ENCODE measurements at places on chromosomes 11 and 22.

DNA sequence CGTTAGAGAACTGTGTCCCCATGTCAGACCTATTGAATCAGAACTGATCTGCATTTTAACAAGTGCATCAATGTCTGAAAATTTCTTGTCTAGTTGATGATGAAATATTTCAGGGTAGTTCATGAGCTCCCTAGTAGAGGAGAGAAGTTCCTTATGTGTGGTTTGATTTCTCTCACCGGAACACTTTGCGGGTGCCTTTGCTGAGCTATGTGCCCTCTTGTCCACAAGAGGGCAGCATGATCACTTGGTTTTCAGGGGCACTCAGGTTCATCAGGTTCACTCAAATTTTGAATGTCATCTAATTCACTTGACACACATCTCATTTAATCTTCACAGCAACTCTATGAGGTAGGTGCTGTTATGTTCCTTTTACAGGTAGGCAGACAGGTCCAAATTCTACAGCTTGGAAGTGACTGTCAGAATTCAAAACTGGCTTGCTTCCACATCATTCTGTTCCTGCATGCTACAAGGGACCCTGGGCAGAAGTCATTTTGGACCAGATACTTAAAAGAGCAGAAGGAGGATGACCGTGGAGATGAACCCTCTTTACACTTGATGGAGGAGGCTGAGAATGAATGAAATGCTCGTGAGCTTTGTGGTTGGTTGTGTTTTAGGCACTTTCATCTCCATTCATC lies 55.6 kb downstream of the P4HA3 start:
- DNase-seq, result peak; percentile 67

- DNase-seq, result no peak
Measured at GRCh38 chr11:57287884-57288283, 36.9 kb downstream of the TNKS1BP1 start.

- DNase-seq, result no peak
Measured at GRCh38 chr11:11468954-11469353, 115.9 kb upstream of the CSNK2A3 start.

- no peak for DNase-seq
Measured at GRCh38 chr11:70521475-70522308, 123.4 kb downstream of the CTTN start.

- no peak for DNase-seq
Measured at GRCh38 chr11:548700-549603, 11.6 kb downstream of the LMNTD2 start.

DNA sequence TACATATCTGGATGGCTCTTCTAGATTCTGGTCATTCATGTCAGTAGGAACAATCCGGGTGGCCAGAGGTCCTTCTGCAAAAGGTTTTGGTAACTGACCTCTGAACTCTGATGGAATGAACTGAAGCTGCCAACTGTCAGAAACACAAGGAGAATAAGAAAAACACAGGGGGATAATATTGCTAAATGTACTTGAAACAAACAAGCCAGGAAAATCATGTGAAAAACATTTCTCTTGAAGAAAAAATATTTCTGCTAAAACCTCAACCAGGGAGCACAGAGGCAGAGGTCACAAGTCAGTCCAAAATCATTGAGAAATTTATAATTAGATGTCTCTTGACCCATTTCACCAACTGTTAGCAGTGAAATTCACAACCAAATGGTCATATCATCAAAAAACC lies 35.2 kb downstream of the ALG9 start:
- DNase-seq, result no peak

DNA sequence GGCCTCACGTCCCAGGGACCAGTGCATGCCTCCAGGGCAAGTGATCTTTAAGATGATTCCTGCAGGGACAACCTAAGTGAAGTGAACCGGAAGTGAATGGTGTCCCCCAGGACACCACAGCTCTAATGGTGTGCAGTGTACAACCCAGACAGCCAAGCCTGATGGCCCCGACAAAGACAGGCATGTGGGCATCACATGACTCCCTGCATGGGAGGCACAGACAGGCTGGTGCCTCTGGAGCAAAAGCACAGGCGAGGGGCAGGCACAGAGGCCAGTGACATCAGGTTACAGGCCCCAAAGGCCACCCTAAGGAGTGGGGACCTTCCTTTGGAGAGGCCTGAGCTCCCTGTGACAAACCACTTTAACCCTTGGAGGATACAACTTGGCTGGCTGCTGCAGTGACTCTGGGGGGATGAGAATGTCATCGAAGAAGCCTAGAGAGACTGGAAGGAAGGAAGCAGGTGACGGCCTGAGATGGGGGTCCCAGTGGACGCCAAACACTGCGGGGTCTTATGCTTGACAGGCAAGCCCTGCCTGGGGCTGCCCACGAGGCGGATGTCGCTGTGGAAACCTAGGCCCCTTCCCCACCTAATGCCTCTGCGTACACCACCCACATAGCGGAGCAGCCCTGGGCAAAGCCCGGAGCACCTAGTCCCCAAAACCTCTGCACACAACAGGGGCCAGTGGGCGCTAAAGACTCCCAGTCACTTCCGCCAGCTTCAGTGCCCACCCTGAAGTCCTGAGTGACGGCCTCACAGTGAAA lies 12.4 kb downstream of the POLR3H start:
- DNase-seq, result no peak

GRCh38 chr11:93957397-93957952 lies 63.7 kb upstream of the HEPHL1 start:
- no peak for DNase-seq

DNA sequence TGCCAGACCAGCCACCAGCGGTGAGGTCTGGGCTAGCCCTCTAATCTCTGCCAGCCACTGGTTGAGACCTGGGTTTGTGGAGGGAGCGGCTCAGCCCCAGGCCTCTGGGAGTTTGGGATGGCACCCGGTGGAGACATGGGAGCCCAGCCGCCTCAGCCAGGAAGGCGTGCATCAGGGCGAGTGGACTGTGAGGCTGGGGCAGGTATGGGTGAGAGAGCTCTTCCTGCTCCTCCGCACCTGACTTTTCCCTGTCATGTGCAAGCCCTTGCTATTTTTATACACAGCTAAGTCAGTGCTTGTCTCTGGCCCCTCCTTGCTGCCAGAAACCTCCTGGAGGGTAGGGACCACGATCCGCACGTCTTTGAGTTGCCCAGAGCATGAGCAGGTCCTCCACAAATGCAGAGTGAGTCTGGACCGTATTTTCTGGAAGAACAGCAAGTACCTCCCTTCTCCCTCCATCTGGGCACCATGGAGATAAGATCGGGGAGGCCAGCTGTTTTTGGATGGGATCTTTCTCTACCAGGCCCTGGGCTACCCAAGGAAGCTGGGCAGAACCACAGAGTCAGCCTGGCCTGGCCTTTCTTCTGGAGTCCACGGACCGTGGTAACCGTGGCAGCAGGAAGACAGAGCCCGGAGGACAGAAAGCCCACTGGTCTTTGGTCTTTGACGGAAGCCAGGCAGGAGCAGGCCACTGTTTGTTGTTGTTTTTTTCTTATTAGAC lies 53.3 kb downstream of the IGLL1 start:
- no peak for DNase-seq

DNA sequence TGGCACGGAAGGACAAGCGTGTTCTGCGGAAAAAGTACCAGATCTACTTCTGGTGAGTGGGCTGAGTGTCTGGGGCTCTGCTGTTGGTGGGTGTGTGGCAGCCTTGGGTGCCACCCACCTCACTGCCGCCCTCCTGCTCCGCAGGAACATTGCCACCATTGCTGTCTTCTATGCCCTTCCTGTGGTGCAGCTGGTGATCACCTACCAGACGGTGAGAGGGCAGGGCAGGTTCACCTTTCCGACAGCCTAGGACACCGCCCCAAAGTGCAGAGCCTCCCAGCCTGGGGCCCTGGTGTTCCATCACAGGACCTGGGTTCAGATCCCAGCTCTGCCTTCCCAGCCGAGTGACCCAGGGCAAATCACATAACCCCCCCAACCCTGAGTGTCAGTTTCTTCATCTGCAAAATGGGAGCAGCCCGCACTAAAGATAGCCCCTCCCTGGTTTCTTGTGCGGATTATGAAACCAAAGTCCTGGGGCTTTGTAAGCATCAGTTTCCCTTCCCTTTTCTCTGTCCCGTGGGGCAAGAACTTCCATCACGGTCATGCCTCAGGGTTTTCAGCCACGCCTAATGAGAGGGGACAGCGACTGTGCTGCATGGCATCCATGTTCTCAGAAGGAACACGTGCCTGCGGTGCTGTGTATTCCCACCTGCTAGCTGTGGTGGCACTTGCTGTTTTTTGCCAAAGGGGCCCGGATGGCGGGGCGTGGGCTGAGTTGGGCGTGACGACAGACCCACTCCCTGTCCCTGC lies 9.8 kb upstream of the TAGLN start:
- no peak for DNase-seq

DNA sequence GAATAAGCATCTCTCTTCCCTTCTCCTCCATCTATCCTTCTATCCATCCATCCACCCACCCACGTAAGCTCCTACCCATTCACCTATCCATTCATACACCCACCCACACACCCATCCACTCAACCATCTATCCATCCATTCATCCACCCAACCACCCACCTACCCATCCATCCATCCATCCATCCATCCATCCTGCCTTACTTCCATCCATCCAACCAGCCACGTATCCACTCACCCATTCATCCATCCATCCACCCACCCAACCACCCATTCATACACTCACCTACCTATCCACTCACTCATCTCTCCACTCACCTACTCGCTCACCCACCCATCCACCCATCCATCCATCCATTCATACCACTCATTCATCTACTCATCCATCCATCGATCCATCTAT lies 13.2 kb downstream of the TNNT3 start:
- no peak for DNase-seq

GRCh38 chr22:48453751-48454485 lies 1373.8 kb downstream of the BRD1 start:
- DNase-seq, result no peak

- no peak for DNase-seq
Measured at GRCh38 chr11:73414977-73415651, 38.9 kb downstream of the RELT start.

GRCh38 chr11:32916994-32917393 lies 24.4 kb downstream of the QSER1 start:
- no peak for DNase-seq

DNA sequence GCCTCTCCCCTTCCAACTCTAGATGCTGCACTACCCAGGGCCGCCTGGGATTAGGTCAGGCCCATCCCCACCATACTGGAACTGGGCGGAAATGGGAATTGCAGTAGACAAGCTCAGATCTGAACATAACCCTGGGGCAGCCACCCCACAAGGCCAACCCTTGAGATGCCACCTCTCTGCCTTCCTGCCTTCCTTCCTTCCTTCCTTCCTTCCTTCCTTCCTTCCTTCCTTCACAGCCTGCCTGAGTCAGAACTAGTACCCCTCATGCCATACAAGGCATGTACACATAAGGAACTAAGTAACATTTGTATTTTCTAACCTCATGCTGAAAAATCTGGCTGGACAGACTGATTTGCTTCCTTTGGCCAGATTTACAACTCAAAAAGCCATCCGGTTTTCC lies 28.0 kb downstream of the SHISAL1 start:
- no peak for DNase-seq

GRCh38 chr11:7577291-7578190 lies 63.7 kb downstream of the PPFIBP2 start:
- no peak for DNase-seq

DNA sequence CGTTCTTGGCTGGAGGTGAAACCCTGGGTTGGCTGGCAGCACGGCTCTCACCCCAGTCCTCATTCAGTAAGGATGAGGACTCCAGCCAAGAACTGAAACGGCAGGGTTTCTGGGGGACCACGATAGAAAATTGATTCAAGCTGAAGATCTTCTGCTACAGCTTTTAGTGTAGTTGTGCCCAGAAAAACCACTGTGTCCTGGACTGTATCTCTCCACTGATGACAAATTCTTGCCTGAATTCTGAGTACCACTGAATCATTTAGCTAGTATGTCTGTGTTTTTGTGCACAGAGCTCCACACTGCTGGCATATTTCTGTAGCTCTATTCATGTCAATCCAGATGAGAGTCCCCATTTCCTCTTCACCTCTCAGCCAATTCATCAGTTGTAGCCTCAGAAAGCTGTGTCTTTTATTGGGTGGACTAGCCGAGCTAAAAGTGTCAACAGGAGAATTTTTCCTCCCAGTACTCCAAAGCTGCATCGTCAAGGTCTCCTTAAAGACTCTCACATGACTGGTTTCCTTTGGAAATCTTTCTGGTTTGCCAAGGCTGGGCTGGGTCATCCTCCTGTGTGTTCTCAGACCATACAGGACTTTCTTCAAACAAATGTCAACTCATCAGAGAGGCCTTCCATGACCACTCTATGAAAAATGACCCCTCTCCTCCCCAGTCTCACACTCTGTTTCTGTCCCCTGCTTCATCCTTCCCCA lies 144.6 kb downstream of the LDLRAD3 start:
- DNase-seq, result no peak

GRCh38 chr11:74447720-74448119 lies 19.6 kb downstream of the KCNE3 start:
- DNase-seq, result no peak

DNA sequence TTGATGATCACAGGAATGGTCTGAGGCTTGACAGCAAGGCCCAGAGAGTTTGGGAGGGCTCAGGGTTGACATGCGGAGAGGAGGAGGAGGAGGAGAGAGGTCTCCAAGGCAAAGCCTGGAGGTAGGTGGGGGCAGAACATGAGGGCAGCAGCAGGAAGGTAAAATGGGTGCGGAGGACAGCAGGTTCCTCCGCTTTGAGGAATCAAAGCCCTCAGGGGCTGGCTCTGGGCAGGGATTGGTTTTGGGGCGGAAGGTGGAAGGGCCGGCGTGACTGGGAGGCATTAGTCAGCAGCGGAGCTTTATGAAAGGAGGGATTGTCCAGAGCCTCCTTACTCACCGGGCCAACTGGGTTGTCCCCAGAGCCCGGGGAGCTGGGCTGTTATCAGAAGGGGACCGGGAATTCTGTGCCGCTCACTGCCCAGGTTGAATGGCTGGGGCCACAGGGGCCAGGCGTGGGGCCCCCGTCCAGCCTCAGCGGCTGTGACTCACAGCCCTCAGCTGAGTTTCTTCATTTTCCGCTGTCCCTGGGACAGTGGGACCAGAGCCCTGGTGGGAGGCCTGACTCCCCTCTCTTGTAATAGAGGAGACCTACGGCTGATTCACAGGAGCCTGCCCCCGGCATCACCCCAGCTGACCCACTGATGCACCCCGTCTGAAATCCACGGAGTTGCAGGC lies 36.2 kb downstream of the LIF start:
- no peak for DNase-seq

DNA sequence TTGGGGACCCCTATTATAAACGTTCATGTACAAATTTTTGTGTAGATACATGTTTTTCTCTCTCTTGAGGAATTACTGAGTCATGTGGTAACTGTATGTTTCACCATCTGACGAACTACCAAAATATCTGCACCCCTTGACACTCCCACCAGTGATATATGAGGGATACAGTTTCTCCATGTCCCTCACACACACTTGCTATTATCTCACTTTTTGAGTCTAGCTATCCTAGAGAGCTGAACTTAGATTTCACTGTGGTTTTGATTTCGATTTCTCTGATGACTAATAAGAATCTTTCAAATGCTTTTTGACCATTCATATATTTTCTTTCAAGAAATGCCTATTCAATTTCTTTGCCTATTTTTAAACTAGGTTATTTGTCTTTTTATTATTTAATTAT lies 200.2 kb downstream of the PGR start:
- no peak for DNase-seq

DNA sequence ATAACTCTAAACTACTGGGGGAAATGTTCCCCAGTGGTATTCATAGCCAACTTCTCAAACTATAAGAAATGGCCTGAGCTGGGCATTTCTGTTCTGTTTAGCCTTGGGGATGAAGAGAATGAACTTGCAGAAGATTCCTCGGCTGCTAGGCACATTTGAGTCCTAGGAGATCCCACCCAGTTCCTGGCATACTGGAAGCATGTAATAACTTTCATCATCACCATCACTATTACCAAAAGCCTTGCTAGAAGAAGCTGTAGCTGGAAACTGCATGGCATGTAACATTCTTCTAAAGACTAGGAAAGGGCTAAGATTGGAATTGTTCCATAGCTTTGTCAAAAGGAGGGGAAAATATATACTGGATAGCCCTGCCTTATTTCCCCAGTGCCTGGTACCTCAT lies 40.1 kb upstream of the SLC1A2 start:
- DNase-seq, result no peak
